ENCODE measurements at places on chromosomes 11 and 22. TPM values are rescaled to one million over a fixed set of nuclear protein-coding genes. Genes with fewer than 3 reads are reported as not detected.

B3GAT1 gene
- total RNA-seq: under 0.01 TPM

KRTAP5-4 gene
- not detected for total RNA-seq

BTG4 gene
- not detected for total RNA-seq

OR8I2 gene
- total RNA-seq: not detected

CCDC73 gene
- not detected for total RNA-seq

PATE3 gene
- not detected for total RNA-seq

RAG2 gene
- total RNA-seq: not detected

OAF gene
- 49.9 TPM for total RNA-seq

DDI1 gene
- not detected for total RNA-seq

CLDN5 gene
- 40.5 TPM for total RNA-seq

NFAM1 gene
- total RNA-seq: not detected

TRIM29 gene
- total RNA-seq: not detected

SSTR3 gene
- not detected for total RNA-seq

CNIH2 gene
- not detected for total RNA-seq

CASP12 gene
- total RNA-seq: not detected

C22orf15 gene
- not detected for total RNA-seq

USP28 gene
- 17.7 TPM for total RNA-seq

DCDC1 gene
- total RNA-seq: not detected

SHANK2 gene
- total RNA-seq: 0.49 TPM
